ENCODE measurements at places on chromosomes 3 and 15.
A peak's percentile ranks its signal among the peaks of the same experiment; 100 is the strongest.

DNA sequence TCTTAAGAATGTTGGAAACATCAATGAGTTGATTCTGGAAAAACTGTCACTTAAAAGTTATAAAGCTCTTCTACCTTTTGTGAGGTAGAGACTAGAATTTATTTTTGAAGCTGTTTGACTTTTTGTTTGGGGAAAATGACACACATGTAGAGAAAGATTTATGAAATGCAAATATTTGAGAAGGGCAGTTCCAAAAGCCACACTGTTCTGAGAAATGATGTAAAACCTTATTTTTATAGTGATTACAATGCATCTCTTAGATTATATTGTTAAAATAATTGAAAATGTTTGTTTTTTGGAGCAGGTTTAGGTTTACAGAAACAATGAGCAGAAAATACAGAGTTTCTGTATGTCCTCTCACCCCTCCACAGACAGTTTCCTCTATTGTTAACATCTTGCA lies 116.1 kb upstream of the CMC1 start:
- DNase-seq: no peak

DNA sequence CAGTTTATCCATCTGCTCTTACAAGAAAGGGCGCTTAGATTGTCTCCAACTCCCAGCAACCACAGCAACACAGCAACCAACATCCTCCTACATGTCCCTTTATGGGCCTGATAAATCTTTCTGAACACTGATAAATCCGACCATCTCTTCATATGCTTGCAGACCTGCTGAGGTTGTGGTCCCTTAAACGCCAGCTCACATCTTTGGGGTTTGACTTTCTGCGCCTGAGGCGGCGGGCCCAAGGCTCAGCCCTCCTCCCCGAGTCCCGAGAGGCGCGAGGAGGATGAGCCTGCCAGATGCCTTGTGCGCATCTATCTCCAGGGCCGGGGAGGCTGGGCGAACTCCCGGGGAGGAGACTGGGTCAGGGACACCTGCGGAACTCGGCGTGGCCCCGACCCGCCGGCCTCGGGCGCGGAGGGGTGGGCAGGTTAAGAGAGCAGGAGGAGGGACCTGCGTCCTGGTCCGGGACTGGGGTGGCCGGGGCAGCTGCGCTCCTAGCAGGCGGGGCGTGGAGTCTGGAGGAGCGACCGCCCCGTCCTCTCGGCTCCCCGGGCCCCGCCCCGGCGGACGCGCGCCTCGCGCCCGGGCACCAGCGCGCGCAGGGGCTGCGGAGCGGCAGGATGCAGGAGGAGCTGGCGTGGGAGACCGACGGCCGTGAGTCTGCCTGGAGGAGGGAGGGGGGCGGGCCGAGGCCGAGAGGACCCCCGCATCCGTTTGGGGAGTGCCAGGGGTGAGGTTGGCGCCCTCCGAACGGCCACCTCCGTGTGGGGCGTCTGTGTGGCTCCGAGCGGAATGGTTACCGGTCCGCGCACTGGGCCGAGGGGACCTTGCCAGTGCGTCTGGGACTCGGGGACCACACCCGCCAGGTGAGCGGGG lies at the start of gene ANKDD1A:
TSS of gene ANKDD1A (plus strand) at position 592 of the 876 bp plus-strand sequence. CDS start at position 621, 29 bp downstream.
- DNase-seq: peak; percentile 18

DNA sequence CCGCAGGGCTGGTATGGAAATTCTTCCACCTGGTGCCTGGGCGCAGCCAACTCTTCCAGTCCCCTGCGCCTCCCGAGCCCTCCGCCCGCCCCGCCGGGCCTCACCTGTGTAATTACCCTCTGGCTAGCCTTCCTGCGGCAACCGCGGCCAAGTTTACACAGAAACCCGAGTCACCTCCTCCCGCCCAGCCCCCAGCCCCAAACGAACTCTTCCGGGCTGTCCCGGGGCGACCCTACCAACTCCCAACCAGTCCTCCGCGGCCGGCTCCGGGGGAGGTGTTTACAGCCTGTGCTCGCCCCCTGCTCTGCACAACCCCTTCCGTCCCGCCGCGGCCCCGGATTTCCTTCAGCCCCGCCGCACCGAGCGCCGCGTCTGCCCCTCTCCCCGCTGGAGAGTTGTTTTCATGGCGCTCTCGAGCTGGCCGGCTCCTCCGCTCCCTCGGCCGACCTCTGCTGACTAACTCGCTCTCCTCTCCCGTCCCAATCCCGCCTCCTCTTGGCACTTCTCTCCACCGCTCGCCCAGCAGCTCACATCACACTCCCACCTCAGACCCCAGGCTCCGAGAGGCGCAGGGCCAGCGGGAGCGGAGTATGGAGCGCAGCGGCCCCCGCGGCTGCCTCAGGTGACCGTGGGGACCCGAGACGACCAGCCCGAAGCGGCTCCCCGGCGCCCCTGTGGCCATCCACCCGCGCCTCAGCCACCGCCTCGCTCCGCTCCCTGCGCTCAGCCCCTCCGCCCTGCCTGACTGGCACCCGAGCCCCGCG lies 538 bp downstream of the ATOSA start:
- DNase-seq: peak; percentile 39

- no peak for DNase-seq
These were observed 25.0 kb upstream of the GP9 start for GRCh38 chr3:129035360-129036221.

DNA sequence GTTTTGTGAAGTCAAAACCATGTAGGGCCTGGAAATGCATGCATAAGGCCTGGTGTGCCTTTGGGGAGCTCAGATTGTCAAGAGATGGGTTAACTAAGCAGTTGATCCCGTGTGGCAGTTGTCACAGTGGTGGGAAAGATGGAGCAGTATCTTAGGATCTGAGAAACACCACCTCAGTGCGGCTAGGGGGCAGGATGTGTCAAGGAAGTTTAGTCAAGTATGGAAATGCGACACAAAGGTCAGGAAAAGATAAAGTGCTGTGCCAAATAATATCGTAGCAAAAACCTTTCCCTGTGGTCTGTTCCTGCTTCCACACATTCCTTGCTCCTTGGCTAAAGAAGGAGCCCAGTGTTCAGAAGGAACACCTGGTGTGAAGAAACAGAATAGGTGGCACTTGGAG lies 396.4 kb downstream of the EDEM1 start:
- no peak for DNase-seq

DNA sequence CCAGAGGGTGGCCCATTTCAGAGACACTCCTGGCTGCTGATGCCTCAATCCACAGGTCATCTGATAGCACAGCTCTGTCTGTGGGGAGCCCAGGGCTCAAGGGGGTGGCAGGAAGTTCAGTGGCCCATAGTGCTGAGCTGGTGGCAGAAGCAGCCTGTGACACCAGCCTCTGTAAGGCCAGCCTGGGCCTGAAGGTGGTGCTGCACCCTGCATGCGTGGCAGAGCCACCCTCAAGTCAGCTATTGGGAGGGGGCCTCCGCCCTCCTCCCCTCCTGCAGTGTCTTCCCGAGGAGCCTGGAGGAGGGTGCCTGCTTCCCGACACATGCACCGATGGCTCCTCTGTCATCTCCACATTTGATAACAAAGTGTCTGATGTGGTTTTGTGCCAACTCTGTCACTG lies 3.0 kb downstream of the PLA1A start:
- peak; percentile 25 for DNase-seq

DNA sequence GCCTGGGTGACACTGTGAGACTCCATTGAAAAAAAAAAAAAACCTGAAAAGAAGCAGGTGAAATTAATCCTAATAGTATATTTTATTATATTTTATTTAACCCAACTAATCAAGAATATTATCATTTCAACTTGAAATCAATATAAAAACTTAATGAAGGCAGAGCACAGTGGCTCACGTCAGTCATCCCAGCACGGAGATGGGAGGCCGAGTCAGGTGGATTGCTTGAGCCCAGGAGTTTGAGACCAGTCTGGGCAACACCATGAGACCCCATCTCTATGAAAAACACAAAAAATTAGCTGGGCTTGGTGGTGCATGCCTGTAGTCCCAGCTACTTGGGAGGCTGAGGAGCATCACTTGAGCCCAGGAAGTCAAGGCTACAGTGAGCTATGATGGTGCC lies 33.3 kb upstream of the SLC41A3 start:
- DNase-seq: no peak

DNA sequence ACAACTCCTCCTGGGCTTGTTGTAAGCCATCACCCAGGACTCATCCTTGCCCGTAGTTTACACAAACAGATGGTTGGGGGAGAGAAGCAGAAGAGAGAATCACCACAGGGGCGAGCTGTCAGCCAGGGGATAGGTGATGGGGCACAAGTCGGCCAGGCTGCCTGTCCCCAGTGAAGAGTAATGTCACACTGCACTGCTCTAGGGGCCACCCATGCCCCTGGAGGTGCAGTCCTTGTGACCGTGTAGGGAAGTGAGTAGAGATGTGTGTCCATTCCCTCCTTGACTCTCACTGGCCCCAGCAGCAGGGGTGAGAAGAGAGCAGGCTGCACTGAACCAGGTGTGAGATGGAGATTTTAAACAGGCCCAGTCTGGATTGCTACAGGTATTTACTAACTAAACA lies 17.1 kb upstream of the PRSS50 start:
- no peak for DNase-seq

All from stimulated activated naive B cell treated with anti-CD40 and anti-IgM and Interleukin-4, amounts not matched to agents 10 μg/mL and 1 μg/mL and 100 μg/mL, for 72 hours (primary cell).